ENCODE measurements at places on chromosomes 1 and 21. TPM values are rescaled to one million over a fixed set of nuclear protein-coding genes. Genes with fewer than 3 reads are reported as not detected.
A peak's percentile ranks its signal among the peaks of the same experiment; 100 is the strongest.

WARS2 gene
- total RNA-seq: 14.5 TPM

DNA sequence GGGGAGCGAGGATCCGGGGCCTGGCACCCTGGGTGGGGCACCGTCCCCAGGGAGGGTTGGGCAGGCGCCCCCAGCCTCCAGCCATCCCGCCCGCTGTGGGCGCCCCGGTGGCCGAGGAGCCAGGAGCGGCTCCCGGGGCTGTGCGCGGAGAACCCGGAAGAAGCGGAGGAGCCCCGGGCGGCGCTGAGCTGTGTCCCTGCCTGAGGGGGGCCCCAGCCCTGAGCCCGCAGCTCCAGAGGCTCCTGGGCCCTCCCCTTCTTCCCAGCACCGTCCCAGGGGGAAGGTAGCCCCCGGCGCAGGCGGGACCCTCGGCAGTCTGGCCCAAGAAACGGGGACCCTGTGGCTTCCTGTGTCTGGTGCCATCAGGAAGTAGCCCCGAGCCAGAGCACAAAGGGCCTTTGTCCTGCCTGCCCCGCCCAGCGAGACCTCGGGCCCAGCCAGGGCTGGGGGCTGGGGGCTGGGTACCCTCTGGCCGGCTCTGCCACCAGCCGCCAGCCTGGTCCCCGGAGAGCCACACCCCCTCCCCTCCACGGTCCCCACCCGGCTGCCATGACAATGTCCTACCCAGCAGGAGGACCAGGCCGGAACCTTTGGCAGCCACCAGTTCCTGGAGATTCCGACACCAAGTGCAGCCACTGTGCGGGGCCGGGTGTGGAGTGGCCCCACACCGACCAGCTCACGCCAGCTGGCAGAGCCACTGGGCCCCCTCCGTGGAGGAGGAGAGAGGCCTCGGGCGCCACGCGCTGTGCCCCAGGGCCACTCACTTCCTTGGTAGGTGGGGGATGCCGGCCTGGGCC, 15.6 kb upstream of the TTLL10 start:
- H3K27me3 ChIP-seq: peaks cover 4% of the 10 kb centered on the region
- peak; percentile 64 for DNase-seq
- peaks cover 3% of the 10 kb centered on the region for H3K36me3 ChIP-seq
- peaks cover 1% of the 10 kb centered on the region for H3K4me1 ChIP-seq
- peak overlapping the region; percentile 87 for H3K27ac ChIP-seq

KCNN3 gene
- 0.36 TPM for total RNA-seq

- H3K27me3 ChIP-seq: no peaks in the 10 kb centered on the region
- no peak overlapping the region for H3K4me3 ChIP-seq
- H3K4me1 ChIP-seq: peaks cover 34% of the 10 kb centered on the region
- no peak for DNase-seq
- peaks cover 1% of the 10 kb centered on the region for H3K36me3 ChIP-seq
- H3K27ac ChIP-seq: no peak overlapping the region
Observed at GRCh38 chr1:63864224-63864641, 90.4 kb downstream of the ROR1 start.

GRCh38 chr1:207845109-207845508, 65.8 kb downstream of the CD34 start:
- H3K36me3 ChIP-seq: no peaks in the 10 kb centered on the region
- H3K4me1 ChIP-seq: no peaks in the 10 kb centered on the region
- H3K27me3 ChIP-seq: no peaks in the 10 kb centered on the region
- H3K27ac ChIP-seq: no peak overlapping the region

- H3K27ac ChIP-seq: peak overlapping the region; percentile 94
- DNase-seq: no peak
- no peaks in the 10 kb centered on the region for H3K27me3 ChIP-seq
Observed at GRCh38 chr1:223621312-223621734, 44.2 kb downstream of the CAPN8 start.

- H3K4me3 ChIP-seq: no peak overlapping the region
- no peaks in the 10 kb centered on the region for H3K4me1 ChIP-seq
- no peak for DNase-seq
- no peaks in the 10 kb centered on the region for H3K36me3 ChIP-seq
- peaks cover 67% of the 10 kb centered on the region for H3K27me3 ChIP-seq
Observed at GRCh38 chr1:91170571-91170970, 148.7 kb upstream of the ZNF644 start.

DNA sequence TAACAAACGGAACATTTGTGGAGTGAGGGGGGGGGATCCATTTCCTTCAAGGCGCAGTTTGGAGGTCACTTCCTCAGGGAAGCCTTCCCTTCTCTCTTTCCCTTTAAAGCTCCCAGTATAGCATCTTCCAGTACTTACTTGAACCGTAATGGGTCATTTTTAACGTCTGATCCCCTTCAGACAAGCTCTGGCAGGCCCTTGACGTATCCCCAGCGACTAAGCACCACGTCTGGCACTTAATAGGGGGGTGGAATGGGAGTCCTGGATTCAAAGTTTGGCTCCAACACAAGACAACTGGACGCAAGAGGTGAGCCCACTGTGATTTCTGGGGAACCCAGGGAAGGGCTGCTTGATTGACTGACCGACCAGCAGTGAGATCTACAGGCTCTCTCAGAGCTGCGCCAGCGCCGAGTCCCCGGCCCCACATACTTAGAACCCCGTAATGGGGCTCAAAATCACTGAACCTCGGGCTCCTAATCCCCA, 441 bp downstream of the YARS1 start:
- H3K4me3 ChIP-seq: peak overlapping the region; percentile 97
- peaks cover 35% of the 10 kb centered on the region for H3K4me1 ChIP-seq
- DNase-seq: no peak
- no peaks in the 10 kb centered on the region for H3K27me3 ChIP-seq
- peaks cover 10% of the 10 kb centered on the region for H3K36me3 ChIP-seq

DNA sequence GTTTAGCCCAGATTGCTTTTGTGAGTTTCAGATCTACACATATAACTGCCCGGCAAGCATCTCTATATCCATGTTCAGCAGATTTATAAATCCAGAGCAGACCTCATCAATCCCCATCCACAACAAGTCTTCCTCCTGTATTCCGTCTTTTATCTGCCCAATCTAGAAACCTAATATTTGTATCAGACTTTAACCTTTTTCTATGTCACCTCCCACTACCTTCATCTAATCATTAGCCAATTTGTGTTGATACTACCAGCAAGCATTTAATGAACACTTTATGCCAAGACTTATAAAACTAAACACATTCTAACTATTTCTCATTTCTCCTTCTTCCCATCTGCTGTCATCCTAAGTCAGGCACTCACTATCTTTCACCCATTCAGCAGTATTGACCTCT, 135.5 kb downstream of the PBX1 start:
- H3K27me3 ChIP-seq: no peaks in the 10 kb centered on the region
- peaks cover 8% of the 10 kb centered on the region for H3K4me1 ChIP-seq
- H3K27ac ChIP-seq: no peak overlapping the region
- H3K36me3 ChIP-seq: no peaks in the 10 kb centered on the region

- H3K4me3 ChIP-seq: no peak overlapping the region
- no peak for DNase-seq
- peaks cover 29% of the 10 kb centered on the region for H3K36me3 ChIP-seq
- H3K27me3 ChIP-seq: no peaks in the 10 kb centered on the region
- no peak overlapping the region for H3K27ac ChIP-seq
Observed at GRCh38 chr1:32305310-32305709, 13.4 kb downstream of the HDAC1 start.

PLA2G2A gene
- 2.4 TPM for total RNA-seq

DNA sequence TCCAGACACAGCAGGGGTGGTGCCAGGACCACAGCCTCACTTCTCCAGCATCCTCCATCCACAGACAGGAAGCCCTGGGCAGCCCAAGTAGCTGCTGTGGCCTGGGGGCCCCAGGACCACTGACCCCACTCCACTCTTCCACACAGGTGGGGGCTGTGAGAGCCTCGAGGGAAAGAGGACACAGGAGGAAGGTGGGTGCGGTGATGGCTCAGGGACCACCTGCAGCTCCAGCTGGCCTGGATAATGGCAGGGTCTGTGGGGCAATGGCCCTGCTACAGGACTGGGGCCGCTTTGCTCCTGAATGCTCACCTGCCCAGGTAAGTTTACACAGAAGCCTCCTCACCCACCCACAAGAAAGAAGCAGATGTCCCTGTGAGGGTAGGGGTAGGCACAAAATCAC, 18.3 kb upstream of the PRSS38 start:
- H3K27ac ChIP-seq: no peak overlapping the region
- no peak for DNase-seq
- no peak overlapping the region for H3K4me3 ChIP-seq
- peaks cover 14% of the 10 kb centered on the region for H3K27me3 ChIP-seq
- no peaks in the 10 kb centered on the region for H3K36me3 ChIP-seq

GRCh38 chr21:42939582-42940413, 14.4 kb upstream of the ERVH48-1 start:
- H3K36me3 ChIP-seq: no peaks in the 10 kb centered on the region
- no peak for DNase-seq
- H3K4me3 ChIP-seq: no peak overlapping the region
- H3K27me3 ChIP-seq: no peaks in the 10 kb centered on the region
- no peak overlapping the region for H3K27ac ChIP-seq
- peaks cover 64% of the 10 kb centered on the region for H3K4me1 ChIP-seq

DNA sequence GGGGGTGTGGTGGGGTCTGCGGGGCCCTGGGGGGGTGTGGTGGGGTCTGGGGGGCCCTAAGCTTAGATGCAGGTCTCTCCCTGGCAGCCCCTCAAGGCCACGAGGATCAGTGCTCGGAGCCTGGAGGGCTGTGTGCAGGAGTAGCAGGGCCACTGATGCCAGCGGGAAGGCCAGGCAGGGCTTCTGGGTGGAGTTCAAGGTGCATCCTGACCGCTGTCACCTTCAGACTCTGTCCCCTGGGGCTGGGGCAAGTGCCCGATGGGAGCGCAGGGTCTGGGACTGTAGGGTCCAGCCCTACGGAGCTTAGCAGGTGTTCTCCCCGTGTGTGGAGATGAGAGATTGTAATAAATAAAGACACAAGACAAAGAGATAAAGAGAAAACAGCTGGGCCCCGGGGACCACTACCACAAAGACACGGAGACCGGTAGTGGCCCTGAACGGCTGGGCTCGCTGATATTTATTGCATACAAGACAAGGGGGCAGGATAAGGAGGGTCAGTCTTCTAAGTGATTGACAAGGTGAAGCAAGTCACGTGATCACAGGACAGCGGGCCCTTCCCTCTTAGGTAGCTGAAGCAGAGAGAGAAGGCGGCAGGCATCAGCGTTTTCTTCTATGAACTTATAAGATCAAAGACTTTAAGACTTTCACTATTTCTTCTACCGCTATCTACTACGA, 8.7 kb downstream of the RNF223 start:
- no peak overlapping the region for H3K27ac ChIP-seq
- H3K4me1 ChIP-seq: peaks cover 1% of the 10 kb centered on the region
- peaks cover 32% of the 10 kb centered on the region for H3K27me3 ChIP-seq
- no peak for DNase-seq
- no peaks in the 10 kb centered on the region for H3K36me3 ChIP-seq

PRRX1 gene
- 1.5 TPM for total RNA-seq

ELF3 gene
- 71.9 TPM for total RNA-seq

CNKSR1 gene
- total RNA-seq: 52.1 TPM

GRCh38 chr1:174206148-174206836, 47.0 kb downstream of the RABGAP1L start:
- no peak overlapping the region for H3K4me3 ChIP-seq
- DNase-seq: no peak
- H3K27me3 ChIP-seq: no peaks in the 10 kb centered on the region
- no peak overlapping the region for H3K27ac ChIP-seq
- peaks cover 9% of the 10 kb centered on the region for H3K36me3 ChIP-seq
